ENCODE measurements at places on chromosomes 3 and 15.

GRCh38 chr3:135834465-135834864 is 131.1 kb upstream of the PPP2R3A start:
- no peak for DNase-seq

DNA sequence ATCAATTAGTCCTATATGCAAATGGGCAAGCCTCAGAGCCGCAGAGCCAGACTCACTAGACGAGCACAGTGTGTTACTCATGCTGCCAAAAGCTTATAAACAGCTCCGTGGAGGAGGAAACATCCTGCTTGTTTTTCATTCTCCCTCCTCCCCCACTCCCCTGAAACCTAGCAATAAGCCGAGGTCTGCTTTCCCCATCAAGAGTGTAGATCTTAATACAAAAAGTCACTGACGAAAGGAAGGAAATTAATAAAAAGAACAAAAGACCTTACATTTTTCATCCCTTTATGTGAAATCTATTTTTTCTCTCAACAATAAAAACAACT is 88.5 kb downstream of the XXYLT1 start:
- no peak for DNase-seq

- no peak for DNase-seq
Observed at GRCh38 chr3:101888653-101889052, 39.3 kb downstream of the NFKBIZ start.

DNA sequence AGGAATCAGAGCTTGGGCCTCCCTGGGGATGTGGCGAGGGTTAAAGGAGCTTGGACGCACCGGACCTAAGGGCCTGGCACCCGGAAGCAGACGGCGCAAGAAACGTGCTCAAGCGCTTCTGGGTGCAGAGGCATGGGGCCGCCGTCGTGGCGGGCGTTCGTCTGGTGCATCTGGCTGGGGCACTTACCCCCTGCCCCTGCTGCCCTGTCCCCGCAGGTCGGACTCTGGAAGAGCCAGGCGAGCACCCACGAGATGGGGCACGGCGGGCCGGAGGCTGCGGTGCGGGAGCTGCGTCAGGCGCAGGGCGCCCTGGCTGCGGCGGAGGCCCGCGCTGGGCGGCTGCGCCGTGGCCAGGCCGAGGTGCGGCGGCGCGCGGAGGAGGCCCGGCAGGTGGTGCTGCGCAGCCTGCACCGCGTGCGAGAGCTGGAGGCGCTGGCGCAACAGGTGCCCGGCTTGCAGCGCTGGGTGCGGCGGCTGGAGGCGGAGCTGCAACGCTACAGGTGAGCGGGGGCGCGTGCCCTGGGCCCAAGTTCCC is 2.5 kb downstream of the EFCC1 start:
- peak; percentile 5 for DNase-seq

- DNase-seq = no peak
Observed at GRCh38 chr15:98896802-98897732, 110.5 kb downstream of the PGPEP1L start.

GRCh38 chr3:135532021-135532420 is 433.5 kb upstream of the PPP2R3A start:
- peak; percentile 42 for DNase-seq
